ENCODE measurements at places on chromosomes 2 and 18.
A peak's percentile ranks its signal among the peaks of the same experiment; 100 is the strongest.

GRCh38 chr2:38037757-38038621, 38.0 kb downstream of the CYP1B1 start:
- peak; percentile 48 for DNase-seq

DNA sequence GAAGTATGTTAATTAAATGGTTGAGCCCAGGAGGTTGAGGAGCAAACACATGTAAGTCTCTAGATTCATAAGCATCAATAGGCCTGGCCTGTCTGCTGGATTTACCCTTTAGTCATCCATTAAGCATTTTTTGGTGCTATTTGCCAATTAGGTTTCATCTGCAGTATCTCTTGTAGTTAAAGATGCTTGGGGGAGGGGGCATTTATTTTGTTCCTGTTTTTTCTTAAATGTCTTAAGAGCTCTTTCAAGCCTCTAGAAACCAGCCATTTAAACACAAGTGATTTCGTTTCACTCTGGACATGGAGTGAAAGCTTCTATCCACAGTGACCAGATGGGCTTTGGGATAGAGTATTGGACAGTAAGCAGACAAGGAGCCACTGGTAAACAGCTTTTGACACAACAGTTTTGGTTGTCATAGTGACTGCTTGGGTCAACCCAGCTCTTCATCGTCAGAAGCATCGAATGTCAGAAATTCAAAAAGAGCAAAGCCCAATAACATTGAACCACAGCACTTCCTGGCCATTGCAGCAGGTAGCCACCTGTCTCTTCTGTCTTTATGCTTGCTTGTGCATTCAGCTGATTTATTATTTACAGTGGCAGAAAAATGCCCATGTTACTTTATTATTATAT, 4.9 kb downstream of the QPCT start:
- no peak for DNase-seq

- peak; percentile 43 for DNase-seq
Observed at GRCh38 chr2:164479460-164479859, 141.8 kb downstream of the GRB14 start.

DNA sequence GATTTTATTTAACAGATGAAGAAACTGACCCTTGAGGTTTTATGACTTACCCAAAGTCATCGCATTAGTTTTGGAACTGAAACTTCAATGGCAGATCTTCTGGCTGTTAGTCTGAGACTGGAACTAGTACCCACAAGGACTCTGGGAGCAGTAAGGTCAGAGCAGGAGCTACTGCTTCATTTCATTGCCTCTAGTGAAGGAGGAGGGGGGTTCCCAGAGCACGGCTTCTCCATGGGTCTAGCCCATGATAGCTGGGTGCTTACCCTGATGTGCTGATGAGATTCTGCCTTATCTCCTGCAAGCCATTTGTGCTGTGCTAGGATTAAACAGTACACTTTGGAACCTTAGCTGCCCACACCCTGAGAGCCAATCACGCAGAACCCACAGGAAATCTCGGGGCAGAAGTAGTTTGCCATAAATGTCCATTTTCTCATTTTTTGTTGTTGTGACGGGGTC, 5.4 kb upstream of the RNASEH1 start:
- no peak for DNase-seq

DNA sequence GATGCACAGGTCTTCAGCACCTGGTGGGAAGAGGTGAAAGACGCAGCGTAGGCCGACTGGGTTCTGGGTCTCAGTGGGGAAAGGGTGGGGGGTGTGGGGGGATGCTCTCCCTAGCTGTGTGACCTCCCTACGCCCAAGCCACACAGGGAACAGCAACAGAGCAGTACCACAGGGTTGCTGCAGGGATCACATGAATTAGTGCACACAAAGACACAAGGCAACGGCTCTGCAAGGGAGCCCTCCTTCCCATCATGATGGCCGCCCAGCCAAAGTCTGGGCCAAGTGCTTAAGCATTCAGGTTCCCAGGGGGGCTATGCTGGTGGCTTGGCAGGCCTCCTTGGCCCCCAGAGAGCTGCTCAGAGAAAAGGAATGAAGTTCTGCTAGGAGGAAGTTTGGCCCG, 28.2 kb upstream of the GBX2 start:
- DNase-seq: no peak

DNA sequence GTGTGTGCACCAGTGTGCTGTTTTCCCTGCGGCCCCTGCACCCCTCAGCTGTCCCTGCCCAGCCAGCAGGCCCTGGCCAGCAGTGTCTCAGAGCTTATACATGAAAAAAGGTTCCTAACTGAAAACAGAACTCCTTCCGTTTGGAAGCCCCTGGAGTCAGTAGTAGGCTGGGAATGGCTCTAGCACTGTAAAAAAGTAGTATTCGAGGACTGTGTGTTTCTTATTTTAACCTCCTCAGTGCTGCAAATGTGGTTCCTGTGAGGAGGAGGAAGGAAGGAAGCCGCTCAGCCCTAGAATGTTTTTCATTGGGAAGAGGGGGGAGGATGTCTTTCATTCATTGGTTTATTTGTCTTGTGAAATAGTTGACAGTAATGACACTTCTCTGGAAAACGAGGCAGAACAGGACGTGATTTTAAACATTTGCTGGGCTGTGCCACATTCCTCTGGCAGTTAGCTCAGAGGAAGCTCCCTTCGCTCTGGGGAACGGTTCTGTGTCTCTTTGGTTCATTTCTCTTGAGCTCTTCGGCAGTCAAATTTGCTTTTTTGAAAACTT, 103.5 kb downstream of the SPTBN1 start:
- DNase-seq: peak; percentile 89

DNA sequence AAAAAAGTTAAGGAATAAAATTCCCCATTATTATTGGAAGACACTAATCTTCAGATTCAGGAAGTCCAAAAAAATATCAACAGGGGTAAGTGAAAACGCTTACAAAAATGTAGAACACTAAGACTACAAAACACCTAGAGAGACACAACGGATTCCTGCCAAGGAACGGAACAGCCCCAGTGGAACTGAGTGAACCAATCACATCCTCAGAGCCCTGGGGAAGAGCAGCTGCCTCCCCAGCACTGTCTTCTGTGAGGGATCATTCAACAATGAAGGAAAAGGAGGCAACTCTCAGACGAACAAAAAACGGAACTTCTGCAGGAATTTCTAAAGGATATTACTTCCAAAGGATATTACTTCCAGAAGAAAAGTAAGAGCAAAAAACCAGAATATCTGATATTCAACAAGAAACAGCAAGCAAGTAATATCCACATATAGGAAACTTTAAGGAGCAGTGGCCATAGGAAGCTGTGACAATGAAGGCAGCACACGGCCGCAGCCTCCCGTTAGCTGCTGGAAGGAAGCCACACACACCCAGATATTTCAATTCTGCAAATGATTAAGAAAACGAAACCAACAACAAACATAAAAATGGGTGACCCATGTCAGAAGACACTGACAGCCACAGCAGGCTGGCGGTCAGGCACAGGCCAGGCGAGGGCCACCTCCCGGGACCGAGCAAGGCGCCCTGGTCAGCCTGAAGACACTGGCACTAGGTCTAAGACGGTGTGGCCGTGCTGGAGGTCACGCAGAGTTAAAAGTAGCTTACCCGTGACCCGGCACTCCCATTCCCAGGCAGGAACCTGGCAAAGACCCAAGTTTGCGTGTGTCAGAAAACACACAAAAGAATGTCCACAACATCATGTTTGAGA, 81.8 kb downstream of the HDAC4 start:
- DNase-seq: peak; percentile 32

GRCh38 chr18:59918320-59918755, 18.5 kb downstream of the PMAIP1 start:
- no peak for DNase-seq

- no peak for DNase-seq
Observed at GRCh38 chr2:48122166-48122565, 215.9 kb upstream of the FBXO11 start.

GRCh38 chr2:38554973-38555595, 47.6 kb downstream of the HNRNPLL start:
- DNase-seq: peak; percentile 26

GRCh38 chr18:12014086-12014485, 32.8 kb downstream of the IMPA2 start:
- no peak for DNase-seq

- no peak for DNase-seq
Observed at GRCh38 chr18:37261246-37261840, 304.3 kb downstream of the CELF4 start.

- no peak for DNase-seq
Observed at GRCh38 chr2:118529908-118530599, 317.4 kb downstream of the EN1 start.

DNA sequence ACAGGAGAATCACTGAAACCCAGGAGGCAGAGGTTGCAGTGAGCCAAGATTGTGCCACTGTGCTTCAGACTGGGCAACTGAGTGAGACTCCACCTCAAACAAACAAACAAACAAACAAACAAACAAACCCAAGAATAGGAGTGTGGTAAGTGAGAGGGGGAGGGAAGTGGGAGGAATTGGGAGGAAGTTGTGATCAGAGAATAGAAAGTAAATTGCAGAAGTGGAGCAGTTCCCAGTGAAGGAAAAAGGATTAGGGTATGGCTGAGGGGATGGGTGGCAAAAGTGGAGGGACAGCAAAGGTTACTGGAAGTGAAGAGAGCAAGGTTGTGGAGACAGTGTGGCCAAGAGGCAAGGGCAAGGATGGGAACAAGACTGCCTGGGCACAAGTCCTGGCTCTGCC, 41.1 kb upstream of the C1GALT1C1L start:
- DNase-seq: no peak

GRCh38 chr18:32998285-32998684, 225.5 kb upstream of the KLHL14 start:
- DNase-seq: no peak

DNA sequence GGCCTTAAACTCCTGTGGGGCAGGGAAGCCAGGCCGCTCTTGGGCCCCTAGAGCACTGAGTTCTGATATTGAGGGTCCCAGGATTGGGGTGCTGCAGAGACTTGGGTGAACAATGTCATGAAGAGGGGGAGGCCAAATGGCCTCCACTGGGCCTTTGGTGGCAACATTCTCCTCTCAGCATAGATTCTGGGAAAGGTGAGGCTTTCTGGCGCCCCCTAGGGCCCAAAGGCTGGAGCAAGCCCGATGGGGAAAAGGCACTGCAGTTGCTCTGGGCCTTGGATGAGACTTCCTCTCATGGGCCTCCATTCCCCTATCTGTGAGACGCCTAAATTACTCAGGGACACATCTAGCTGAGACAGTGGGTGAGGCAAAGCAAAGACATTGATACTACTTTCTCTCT, 84.8 kb downstream of the ACAA2 start:
- peak; percentile 51 for DNase-seq

GRCh38 chr18:9943311-9943710, 29.5 kb downstream of the VAPA start:
- no peak for DNase-seq

GRCh38 chr2:7588295-7588694, 671.1 kb downstream of the RNF144A start:
- DNase-seq: peak; percentile 21

GRCh38 chr2:177338177-177338721, 54.3 kb upstream of the AGPS start:
- DNase-seq: peak; percentile 66

GRCh38 chr2:181374781-181375675, 82.2 kb upstream of the ITGA4 start:
- peak; percentile 79 for DNase-seq

DNA sequence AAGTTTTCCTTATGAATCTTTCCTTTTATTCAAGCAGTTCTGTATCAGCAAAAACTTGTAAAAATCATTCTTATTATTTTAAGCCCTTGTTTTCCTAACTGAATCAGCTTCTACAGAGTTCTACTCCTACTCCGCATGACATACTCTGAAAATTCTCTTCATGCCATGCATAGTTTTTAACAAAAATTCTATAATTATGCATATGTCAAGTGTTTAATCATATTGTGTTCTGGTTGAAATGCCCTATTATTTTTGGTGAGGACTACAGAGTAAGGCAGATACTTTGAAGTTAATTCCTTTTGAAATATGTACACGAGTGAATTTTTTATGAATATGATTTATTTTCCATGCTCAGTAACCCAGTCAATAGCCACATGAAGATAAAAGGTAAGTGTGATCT, 28.8 kb downstream of the ANKRD30B start:
- peak; percentile 25 for DNase-seq

DNA sequence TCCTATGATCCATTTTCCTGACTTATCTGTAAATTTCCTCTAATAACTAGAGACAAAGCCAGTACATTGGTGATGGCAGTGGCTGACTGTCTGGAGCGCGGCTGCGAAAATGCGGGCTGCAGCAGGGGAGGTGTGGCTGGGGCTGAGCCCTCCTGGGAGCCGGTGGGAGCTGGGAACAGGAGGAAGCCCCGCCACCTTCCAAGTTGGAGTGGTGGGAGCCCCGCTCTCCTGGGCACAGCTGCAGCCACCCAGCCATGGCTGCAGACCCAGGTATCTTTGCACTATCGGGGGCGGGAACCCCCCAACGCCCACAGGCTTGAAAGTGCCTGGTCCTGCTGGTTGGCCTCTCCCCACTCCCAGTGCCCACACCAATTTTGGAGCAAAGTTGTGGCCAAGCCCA, 633.0 kb upstream of the TMEFF2 start:
- no peak for DNase-seq

DNA sequence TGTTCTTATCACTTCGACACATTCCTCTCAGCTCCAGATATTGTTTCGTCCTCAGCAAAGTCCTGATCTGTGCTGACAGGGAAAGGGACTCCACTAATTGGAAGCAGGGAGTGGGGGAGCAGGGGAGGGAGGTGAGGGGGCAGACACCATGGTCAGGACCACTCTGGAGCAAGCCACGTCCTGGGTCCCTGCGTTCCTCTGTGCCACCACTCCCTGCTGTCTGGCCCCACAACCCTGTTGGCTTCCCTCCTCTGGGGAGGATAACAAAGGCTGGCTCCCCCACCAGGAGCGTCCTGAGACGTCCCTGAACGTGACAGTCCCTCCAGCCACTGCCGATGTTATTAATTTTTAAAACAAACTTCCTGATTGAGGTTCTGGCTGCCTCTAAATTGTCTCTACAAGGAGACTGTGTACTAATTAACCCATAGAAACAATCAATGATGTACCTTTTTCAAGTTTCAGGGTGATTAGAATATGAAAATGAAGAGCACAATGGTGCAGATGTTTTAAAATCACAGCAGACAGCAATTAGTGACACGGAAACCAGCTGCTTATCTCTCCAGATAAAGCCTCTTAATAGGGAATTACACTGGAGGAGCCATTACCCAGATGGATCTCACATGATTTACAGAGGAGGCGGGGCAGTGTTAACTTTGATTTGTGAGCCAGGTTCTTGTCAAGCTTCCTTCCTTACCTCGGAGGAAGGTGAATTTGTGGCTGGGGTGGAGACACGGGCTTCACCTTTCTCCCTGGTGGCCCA, 257.5 kb downstream of the SETBP1 start:
- DNase-seq: no peak

- no peak for DNase-seq
Observed at GRCh38 chr2:10378189-10378588, 69.9 kb downstream of the ODC1 start.

Measured in fibroblast of upper back skin (primary cell).